ENCODE measurements at places on chromosomes 12 and 14.

- no peak for DNase-seq
These were observed 12.9 kb upstream of the CORO1C start for GRCh38 chr12:108744021-108744897.

- no peak for DNase-seq
These were observed 90.4 kb downstream of the CRACR2A start for GRCh38 chr12:3662521-3662921.

DNA sequence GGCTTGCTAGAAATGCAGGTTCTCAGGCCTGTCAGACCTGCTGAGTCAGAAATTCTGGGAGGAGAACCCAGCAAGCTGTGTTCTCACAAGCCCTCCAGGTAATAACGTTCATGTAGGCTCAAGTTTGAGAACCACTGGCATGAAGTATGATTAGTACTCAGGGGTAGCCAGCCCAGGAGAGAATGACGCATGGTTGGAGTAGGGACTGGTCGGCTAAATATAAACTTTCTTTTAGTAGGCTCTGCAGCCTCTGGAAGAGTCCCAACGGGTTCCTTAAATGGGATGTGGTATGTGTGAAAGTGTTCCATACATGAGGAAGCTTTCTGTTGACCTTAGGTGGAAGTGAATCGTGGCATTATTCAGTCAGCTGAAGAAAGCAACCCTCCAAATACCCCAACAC, 209.3 kb downstream of the SLC41A2 start:
- no peak for DNase-seq

DNA sequence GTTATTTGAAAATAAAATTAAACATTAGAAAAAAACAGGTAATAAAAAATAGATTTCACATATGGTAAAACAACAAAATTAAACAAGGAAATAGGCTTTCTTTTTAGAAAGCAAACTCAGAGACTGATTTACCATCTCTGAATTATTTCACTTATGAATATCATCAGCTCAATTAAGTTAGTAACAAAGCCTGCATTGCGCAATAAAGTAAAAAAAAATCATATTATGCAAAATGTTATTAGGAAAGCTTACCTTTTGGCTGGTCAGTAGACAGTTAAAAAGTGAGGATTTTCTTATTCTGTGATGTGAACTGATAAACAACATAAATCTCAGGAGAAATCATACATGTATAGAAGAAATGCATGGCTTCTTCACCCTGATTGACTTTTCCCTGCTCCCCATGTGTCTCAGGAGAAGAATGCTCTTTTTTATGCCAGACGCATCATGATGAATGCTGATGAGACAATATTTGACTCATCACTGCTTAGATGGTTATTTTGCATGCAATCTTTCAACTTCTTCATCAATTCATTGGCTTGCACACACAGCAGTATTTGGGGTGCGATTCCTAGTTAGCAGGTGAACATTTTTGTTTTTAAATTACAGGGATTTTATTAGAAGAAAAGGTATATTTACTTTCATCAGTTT, 124.5 kb upstream of the USP15 start:
- DNase-seq, result no peak

Data from stimulated activated CD4-positive, alpha-beta T cell treated with anti-CD3 and anti-CD28 coated beads, Interleukin-15, amount 100 ng/mL, for 1 hour (primary cell).